ENCODE measurements at places on chromosomes 4 and X. TPM values are rescaled to one million over a fixed set of nuclear protein-coding genes. Genes with fewer than 3 reads are reported as not detected.

CHM gene
- 10.6 TPM for total RNA-seq

TLR1 gene
- 0.83 TPM for total RNA-seq

HELT gene
- not detected for total RNA-seq

FGFBP2 gene
- not detected for total RNA-seq

P2RY8 gene
- total RNA-seq: not detected

TBX22 gene
- not detected for total RNA-seq

NKX3-2 gene
- 0.17 TPM for total RNA-seq

TEC gene
- total RNA-seq: 1.2 TPM

RTL5 gene
- 2.6 TPM for total RNA-seq

GAGE12F gene
- total RNA-seq: not detected

MAGEA11 gene
- total RNA-seq: not detected

RAB9B gene
- total RNA-seq: not detected
